ENCODE measurements at places on chromosomes 2 and 18.

- DNase-seq, result no peak
These were observed 760.0 kb upstream of the FSHR start for GRCh38 chr2:49914281-49914680.

DNA sequence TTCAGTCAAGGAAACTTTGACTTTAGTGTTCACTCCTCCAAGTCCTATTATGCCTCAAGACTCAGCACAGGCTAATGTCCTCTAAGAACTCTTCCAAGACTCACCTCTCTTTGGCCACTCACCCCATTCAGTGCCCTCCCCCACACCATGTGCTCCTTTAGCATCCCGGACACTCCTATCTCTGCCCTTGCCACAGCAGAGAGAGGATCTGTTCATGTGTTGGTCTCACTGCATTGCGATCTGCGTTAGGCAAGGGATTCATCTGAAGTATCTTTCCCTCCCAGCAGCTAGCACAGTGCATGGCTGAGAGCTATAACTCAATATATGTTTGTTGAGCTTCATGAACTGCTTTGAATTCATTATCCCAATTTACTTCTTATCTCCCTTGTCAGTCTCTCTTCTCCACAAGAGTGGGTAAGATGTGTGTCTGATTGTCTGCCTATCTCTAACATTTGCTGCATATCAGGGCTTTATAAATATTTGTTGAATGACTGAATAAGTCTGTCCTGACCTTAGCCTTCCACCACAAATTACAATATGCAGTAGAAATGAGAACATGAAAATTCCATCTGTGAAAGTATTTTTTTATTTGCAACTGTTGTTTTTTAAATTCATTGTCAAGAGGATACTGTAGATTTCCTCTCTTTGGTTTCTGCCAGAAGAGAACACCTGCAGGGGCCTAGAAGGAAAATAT lies 179.9 kb upstream of the NCKAP5 start:
- no peak for DNase-seq

DNA sequence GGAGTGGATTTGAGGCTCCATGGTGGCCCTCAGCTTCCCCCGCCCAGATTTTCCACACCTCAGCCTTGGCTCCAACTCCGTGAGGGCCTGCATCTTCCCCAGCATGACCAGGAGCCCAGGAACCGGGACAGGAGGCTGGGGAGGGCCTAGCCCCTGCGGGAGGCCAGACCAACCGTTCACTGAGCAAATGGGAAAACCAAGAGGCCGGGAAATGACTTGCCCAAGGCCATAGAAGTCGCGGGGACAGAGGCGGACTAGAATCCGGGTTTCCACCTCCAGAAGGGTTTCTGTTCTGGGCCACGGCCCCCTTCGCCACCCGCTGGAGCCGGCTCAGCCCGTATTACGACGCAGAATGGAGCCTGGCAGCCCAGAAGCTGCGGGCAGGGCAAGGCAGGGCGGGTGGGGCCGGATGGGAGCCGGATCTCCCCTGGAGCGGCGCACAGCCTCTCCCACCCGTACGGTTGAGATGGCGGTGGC lies 7.9 kb upstream of the CRYBA2 start:
- DNase-seq, result no peak

DNA sequence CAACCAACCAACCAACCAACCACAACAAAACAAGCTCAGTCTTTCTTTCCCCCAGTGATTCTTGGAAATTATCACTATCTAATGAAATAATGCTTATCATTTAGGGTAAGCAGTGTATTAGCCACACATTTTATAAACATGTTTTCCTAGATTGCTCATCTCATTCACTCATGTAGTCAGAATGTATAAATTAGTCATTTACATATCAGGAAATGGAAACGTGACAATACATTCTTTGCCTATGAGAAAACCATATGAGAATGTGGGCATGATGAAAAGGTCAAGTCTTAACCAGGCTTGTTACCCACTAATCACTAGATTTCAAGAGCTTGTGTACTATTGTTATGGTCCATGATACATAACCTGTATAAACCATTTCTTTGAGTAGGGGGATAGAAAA lies 1583.4 kb upstream of the PIK3C3 start:
- no peak for DNase-seq

GRCh38 chr2:144848423-144848822 lies 328.5 kb upstream of the ZEB2 start:
- no peak for DNase-seq

All from stimulated activated CD4-positive, alpha-beta T cell treated with anti-CD3 and anti-CD28 coated beads, TNF-alpha, amount 100 ng/mL, for 1 hour (primary cell).